Stimulated activated CD8-positive, alpha-beta memory T cell treated with anti-CD3 and anti-CD28 coated beads, Interleukin-7, amount 100 ng/mL, for 24 hours (primary cell): ENCODE measurements at places on chromosomes 16 and 17.

GRCh38 chr17:44942456-44942855 lies 5.1 kb downstream of the KIF18B start:
- DNase-seq: no peak

DNA sequence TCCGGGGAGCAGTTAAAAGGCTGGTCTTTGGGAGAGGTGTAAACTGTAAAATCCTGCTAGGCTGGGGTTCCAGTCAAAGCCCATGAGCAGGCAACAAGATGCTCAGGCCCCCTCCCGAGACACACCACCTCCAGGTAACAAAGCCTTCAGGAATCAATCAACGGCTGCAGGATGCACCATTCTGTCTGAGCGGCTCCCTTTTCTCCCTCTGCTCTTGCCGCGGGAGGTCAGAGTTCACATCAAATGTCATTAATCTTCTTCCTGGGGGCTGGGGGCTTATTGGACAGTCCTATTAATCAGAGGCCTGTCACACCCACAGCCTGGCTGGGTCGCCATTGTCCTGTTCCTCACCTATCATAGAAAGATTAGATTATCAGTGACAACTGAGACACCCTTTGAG lies 11.9 kb upstream of the CCDC182 start:
- DNase-seq: no peak

- DNase-seq: no peak
Observed at GRCh38 chr17:71232801-71233559, 887.8 kb upstream of the SOX9 start.

GRCh38 chr17:57986841-57987580 lies 1.0 kb downstream of the VEZF1 start:
- no peak for DNase-seq
